Amygdala (tissue), 56 donors: ENCODE measurements at places on chromosomes 5 and 9.

- no peak for DNase-seq
These were observed 111.6 kb downstream of the NREP start for GRCh38 chr5:111645303-111645838.

DNA sequence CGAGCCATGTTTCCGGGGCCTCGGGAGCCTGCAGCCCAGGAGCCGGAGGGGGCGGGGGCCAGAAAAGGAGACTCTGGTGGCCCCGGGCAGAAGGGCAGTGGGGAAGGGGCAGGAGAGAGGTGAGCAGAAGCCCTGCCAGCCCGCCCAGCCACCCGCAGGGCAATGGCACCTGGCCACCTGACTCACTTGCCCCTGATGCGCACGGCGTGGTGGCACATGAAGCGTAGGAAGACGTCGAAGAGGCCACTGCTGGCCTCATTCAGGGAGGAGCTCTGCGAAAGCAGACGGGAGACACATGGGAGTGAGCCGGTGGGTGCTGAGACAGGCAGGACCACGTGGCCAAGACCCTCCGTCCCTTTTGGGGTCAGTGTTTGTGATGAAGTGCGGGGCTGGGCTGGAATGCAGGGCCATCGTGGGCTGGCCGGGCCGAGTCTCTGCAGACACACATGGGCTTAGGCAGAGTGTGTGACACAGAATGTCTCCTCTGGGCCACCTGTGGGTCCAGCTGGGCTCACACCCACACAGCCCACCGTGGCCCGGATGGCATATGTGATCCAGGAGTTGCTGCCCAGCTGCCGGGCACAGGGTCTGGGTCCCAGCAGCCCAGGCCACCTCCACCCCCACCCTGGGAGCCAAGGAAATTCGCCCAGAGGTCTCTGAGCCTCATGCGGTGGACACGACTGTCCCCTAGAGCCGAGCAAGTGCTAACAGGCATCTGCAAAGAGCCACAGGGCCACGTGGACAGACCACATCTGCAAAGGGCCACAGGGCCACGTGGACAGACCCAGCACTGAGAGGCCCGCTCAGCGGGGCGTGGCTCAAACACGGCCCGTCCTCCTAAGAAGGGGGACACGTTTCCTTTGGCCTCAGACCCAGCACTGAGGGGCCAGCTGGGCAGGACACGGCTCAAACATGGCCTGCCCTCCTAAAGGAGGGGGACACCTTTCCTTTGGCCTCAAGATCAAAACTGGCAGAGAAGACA, 23.6 kb downstream of the TERT start:
- DNase-seq: no peak

GRCh38 chr5:146081556-146081955, 23.8 kb downstream of the PLAC8L1 start:
- DNase-seq: no peak

GRCh38 chr5:144122641-144123040, 47.8 kb downstream of the YIPF5 start:
- DNase-seq: no peak

DNA sequence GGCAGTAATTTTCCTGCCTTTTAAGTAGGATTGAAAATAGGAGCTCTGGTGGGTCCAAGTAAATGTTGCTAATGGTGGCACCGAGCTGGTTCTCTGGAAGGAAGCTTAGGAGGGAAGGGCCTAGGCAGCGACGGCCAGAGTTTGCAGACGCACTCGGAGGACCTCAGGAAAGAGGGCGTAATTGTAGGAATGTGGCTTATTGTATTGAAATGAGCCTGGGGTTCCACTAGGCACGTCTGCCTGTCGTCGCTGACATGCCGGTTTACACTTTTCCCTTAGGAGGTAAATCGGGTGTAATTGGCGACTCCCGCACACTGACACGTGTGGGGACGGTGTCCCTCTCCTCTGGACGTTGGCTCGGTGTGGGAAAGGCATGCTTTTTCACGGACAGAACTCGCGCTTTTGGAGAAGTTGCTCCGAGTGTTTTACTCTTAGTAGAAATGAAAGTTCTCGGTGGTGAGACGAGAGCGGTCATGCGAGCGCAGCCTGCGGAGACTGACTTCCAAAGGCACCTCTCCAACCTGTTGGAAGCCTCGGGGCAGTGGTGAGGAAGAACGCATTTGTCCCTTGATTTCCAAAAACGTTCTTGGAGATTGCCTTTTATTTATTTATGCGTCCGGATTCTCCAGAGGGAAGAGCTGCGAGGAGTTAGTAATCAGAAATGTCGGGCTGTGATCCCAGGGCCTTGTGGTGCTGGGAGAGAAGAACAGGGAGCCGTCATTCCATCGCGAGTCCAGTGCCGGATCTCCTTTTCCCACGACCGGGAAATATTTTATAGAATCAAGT, 1.3 kb downstream of the NR4A3 start:
- DNase-seq: no peak

DNA sequence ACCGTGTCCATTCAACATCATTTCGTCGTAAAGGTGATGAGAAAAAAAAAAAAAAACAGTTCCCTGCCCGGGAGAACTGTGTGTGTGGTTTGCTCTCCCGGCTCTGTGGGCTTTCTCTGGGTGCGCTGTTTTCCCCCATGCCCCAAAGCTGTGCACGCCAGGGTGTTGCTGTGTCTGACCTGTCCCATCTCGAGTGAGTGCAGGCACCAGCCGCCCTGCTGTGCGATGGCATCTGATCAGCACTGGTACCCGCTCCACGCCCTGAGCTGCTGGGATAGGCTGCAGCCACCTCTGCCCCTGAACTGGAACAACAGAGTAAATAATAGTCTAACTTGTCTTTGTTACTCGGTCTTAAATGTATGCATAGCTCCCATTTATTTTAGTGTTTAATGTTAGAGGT, 33.3 kb downstream of the CEP72 start:
- DNase-seq: no peak

DNA sequence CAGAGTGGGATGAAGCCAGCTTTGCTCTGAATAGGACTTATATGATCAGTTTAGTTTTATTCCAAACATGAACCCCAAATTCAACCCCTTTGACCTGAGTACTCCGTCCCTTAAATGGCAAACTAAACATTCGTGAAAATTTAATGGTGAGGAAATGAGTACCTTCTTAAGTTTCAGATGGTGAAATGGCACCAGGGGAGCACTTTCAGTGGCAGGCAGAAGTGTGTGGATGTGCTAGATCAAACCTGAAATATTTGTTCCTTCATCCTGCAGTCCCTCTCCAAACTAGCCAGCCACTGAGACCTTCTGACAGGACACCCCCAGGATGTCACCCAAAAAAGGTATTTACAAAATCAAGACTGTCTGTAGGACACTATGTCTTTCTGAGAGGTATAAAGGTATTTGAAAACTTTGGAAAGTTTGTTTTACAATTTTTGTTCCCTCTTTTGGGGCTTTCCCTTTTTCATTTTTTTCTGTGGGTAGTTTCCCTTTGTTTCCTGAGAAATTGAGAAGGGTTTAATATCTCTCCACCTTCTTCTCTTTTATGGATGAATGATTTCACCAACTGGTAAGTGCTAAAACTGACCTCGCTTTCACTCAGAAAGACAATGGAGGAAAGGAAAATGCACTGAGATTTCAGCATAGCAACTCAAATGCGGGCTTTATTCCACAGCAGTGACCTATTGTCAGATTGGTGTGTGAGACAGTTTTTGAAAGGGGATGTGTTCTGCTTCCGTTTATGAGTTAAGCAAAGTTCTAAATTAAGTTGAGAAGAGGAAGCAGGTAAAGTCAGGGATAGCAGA, 127.1 kb downstream of the TMC1 start:
- no peak for DNase-seq

GRCh38 chr9:131188976-131189375, 63.6 kb downstream of the NUP214 start:
- no peak for DNase-seq

DNA sequence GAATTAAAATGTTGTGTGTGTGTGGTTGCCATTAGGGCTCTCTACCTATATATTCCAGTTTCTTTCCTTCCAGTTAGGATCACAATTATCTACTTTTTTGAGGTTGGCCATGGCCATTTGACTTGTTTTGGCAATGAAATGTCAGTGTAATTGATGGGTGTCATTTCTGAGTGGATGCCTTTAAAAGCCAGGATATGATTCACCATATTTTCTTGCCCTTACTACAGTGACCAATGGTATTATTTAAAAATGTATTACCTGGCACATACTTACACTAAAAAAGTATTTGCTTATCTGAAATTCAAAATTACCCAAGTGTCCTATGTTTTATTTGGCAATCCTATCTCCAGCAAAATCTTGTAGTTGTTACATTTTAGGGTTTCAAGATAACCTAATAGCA, 258.7 kb upstream of the ACTBL2 start:
- DNase-seq: no peak

- DNase-seq: no peak
These were observed 27.1 kb upstream of the ACTBL2 start for GRCh38 chr5:57509501-57510260.

DNA sequence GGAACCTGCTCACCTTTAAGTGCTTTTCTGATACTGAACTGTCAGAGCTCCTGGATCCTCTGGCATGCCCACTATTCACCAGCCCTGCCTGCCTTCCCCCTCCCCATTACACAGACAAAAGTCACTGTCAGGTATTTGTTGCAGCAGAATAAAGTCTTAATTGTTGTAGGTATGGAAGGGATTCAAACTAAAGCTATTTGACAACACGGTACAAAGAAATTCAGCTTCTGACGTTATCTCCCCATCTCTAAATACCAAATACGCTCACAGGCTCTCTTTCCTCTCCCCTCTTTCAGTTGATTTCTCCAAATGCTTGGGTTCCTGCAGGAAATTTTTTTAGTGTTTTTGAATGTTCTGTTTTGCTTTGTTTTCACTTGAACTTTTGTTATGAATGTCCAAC, 9.3 kb upstream of the TGFBR1 start:
- DNase-seq: no peak

DNA sequence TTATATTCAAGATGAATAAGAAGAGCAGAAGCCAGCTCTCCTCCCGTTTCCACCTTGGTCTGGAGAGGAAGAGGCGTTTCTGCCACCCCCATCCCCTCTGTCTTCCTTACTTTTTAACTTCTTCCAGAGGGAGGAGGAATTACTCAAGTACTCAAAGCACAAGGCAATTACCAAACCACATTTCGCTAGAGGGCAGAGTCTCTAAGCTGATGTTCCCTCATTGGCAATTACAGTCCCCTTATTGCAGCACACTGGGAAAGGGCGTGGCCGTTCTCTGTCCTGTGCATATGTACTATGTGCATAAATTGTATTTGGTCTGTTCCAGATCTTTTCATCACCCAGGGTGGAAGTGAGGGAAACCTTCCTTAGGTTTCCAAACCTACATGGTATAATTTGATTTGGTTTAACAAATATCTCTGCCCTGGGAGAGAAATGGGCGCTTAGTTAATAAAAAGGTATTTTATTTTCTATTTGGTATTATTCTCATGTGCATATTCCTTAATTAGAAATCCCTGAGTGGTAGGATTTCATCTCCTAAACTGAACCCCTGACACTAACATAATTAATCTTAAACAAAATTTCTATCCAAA, 29.8 kb upstream of the ALDOB start:
- DNase-seq: no peak

DNA sequence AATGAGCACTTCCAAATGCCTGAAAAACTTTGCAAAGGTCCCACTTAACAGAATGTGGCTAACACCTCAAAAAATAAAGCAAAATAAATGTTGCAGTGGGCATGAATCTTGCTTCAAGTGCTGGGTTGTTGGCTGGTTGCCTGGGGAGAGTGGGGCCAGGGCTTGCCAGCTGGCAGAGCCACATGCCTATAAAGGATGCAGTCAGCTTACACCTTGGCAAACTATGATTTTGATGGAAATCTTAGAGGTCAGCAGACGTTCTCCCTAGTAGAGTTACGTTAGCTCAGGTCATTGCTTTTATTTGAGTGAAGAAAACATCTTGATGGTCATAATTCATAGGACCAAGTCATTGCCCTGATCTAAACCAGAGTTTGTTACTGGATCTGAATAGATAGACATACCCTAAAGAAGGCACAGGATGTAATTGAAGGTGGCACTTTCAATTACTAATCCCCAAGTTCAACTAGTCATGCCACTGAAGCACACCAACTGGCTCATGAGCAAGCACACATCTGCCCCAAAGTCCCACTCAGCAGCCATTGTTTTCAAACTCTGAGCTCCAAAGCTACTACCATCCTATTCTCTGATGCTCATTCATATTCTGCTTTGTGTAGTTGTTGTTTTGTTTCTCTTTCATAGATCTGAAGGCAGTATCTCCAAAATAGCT, 51.2 kb upstream of the ZSWIM6 start:
- DNase-seq: peak; percentile 38

DNA sequence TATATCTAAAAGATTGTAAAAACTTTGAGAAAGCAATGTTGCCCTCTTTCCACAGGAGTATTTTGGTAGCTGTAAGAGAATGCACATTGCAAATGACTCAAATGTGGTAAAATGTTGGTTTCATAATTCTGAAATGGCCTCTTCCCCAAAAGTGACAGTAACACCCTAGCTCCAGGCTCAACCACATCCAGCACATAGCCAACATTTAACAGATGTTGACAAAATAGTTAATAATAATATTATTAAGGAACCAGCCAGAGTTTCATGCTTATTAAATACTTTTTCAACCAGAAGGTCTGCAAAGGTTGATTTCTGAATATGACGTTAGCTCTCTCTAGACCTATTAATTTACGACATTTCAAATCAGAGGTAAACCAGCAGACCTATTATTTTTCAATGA, 1.3 kb downstream of the ANXA1 start:
- no peak for DNase-seq

DNA sequence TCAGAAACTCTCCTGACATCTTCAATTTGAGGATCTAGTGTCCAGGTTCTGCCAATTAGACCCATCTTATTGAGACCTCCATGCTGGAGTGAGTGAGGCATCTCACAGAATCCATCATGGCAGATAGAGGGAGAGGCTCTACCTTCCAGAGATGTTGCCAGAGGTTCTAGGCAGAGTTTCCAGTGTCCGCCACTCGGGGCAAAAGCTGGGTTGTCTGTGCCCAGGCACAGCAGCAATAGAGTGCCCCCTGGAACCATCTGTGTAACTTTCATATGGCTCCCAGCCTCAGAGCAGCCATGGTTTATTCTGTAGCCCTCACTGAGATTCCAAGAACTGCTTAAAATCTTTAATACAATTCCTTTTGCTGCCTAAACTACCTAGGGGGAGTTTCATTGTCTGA, 16.6 kb upstream of the CCDC112 start:
- no peak for DNase-seq

GRCh38 chr9:98341157-98342097, 86.0 kb upstream of the TBC1D2 start:
- DNase-seq: no peak

DNA sequence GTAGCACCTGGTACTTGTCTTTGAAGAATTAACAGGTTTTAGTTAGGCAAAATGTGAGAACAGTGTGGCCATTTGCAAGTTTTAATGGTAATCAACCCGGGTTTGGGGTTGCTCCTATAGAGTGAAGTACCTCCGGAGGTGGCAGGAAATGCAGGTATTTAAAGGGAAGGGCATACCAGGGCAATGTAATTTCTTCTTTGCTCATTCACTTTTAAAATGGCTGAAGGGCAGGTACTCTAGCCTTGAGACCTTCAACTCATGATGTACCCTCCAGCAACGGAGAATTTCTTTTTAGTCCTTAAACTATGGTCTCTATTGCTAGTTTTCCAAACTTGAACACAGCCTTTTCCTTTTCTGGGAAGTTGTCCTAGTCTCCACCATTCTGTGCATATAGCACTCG, 1.3 kb upstream of the HSPA4 start:
- no peak for DNase-seq

- DNase-seq: no peak
These were observed 32.0 kb downstream of the MAN2A1 start for GRCh38 chr5:109721741-109722140.

- DNase-seq: no peak
These were observed 493.4 kb upstream of the TUSC1 start for GRCh38 chr9:26171691-26172090.
